ENCODE measurements at places on chromosomes 5 and 9.

DNA sequence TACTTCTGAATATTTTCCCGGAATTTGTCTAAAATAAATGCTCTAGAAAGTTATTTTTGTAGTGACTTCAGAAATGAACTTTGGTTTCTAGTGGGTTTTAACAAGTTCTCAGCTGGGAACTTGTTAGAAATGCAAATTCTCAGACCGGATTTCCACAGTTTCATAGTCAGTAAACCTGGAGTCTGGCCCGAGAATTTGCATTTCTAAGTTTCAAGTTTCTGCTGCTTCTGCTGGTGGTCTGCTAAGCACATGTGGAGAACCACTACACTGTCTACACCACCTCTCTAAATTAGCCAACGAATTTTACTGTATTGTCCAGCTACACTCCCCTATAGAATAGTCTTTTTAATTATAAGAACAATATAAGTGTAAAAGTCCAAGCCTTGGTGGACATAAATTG, 208.0 kb downstream of the CHSY3 start:
- DNase-seq, result no peak

DNA sequence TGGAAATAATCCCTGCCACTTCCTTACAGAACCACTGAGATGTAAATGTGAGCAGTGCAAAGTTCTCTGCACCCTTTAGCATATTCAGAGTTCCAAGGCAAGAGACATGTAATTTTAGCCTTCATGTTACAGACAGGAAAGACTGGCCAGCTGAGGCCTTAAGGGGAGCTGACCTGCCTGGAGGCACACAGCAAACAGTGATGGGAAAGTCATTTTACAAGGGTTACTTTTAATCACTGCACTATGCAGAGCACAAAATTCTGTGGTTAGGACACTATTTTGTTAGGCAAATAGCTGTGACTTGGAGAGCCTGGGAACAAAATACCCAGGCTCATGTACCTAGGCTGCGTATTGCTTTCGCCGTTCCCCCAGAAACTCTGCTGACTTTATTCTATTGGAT, 30.2 kb upstream of the TNIP1 start:
- no peak for DNase-seq

DNA sequence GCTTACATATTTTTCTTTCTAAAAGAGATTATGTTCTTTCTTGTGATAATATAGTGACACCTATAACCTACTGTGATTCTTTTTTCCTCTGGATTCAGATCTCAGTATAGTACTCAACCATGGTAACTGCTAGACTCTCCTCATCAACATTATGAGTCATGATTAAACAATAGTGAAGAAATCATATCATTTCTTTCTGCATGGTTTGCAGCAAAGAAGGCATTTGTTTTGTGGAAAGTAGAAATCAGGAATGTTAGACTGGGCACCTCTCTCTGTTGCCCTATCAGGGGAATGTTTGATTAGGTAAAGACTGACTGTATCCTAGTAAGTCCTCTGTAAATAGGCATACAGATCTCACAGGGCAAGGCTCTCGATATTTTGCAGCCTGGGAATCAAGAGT, 25.6 kb upstream of the SMC2 start:
- DNase-seq, result no peak

DNA sequence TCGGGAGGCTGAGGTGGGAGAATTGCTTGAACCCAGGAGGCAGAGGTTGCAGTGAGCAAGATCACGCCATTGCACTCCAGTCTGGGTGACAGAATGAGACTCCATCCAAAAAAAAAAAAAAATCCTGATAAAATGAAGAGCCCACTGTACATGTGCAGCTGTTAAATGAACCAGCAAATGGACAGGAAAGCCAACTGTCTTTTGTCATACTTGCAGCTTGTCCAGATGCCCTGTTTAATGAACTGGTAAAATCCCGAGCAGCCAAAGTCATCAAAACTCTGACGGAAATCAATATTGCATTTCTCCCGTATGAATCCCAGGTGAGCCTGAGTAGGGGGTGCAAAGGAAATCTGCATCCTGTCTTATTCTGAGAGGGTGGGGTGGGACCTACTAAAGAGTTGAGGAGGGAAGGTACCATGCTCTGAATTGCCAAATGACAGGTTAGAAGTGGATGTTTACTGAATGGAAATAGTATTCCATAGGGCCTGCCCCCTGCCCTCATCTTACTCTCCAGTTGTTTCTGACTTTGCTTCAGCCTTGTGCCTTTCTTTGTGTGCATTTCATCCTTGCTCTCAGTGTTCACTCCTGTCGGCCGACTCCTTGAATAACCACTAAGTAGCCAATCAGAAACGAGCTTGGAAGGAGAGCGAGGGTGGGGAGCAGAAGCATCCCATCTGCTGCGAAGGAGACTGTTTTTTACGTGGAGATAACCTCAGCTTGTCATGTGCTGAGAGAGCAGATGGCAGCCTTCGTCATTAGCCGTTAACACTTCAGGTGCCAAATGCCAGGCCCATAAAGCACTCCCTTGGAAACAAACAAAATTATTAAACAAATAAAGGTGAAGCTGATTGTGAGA, 45.7 kb upstream of the CFAP157 start:
- DNase-seq, result no peak

DNA sequence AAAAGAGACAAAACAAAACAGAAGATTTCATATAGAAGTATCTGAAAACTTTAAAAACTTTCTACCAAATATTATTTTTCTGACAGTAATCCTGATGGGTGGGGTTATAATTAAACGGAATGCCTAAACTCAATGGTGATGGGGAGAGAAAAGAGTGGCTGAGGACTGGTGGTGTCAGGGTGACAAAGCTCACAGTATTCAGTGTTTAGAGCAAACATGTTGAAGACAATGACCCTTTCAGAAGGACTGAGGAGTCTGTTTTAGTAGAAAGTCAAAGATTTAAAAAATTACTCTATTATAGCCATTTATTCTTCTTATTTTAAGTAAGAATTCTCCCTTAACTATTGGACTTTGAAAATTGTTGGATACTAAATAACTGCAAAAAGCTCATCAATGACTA, 1144.0 kb downstream of the TAF11L14 start:
- DNase-seq, result no peak

GRCh38 chr9:131839281-131840084, 99.6 kb upstream of the RAPGEF1 start:
- DNase-seq, result peak; percentile 15

DNA sequence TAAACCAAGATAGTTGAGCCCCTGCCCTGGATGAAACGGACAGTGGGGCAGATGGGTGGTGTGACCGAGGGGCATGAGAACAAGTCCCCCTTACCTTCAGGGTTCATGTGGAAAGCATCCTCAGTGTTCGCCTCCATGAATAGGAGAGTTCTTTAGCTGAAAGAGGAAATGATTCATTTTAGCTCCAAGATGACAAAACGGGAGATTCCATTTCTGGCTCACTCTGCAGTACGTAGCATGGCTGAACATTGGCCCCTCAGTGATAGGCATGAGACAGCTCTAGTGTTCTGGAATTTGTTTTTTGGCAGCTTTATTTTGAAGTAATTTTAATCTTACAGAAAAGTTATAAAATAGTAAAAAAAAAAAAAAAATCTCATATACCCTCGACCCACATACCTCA, 70.2 kb upstream of the AGXT2 start:
- DNase-seq, result no peak

GRCh38 chr9:14515049-14515448, 178.2 kb downstream of the ZDHHC21 start:
- no peak for DNase-seq

GRCh38 chr5:35377653-35378052, 147.4 kb upstream of the PRLR start:
- no peak for DNase-seq

DNA sequence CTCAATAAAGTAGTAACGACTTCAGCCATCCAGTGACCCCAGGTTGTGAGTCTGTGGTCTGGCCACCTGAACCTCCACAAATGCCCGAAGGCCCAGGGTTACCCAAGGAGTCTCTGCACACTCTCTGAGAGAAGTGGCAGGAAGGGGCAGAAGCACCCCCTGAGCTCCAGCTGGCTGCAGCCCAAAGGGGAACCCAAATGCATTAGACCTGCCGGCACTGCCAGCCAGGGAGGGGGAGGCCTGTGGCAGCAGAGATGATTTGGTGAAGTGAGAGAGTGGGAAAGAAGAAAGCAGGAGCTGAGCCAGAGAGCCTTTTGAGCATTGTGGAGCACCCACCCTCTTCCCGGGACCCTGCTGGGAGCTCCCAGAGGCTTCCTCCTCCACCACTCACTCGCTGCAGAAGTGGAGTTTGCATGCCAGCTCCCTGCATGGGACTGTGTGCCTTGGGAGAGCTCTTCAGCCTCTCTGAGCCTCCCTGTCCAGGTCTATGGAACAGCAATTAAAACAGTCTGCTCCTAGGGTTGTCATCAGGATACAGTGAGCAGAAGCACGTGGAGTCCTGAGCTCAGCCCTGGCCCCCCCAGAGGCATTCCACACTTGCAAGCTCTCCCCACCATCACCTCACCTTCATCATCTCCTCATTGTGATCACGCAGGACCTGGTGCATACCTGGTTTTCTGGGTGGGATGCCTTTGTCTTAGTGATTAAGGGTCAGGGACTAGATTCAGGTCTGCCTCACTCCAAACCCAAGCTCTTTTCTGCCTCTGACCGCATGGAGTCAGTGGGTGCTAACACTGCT, 13.8 kb upstream of the ANGPTL2 start:
- no peak for DNase-seq

DNA sequence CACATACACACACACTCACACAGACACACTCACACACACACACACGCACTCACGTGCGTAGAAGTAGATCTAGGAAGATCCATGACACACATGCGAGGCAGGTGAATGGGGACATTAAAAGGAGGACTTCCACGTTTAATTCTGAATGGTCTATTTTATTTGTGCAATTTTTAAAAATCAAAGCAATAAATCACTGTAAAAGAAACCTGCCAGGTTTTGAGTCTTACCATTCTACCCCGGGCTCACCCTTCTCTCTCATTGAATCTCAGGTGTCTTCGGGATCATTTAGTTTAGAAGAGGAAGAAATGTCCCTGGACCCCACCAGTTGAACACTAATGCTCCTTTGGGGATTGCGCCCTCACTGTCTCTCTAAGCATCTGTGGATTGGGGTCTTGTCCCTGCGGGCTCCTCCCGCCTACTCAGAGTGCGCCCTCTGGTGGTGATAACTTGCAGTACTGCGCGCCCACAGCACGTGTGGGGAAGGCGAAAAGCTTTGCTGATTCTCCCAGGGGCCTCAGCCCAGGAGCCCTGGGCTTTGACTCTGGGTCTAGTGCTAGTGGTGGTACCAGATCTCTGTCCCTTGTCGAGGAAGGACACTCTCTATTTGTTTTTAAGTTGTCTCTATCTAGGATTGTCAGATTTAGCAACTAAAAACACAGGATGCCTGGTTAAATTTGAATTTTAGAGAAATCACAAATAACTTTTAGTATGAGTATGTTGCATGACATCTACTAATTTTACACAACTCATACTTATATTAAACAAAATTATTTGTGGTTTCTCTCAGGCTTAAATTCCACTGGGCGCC, 34.8 kb downstream of the BOD1 start:
- DNase-seq, result no peak

DNA sequence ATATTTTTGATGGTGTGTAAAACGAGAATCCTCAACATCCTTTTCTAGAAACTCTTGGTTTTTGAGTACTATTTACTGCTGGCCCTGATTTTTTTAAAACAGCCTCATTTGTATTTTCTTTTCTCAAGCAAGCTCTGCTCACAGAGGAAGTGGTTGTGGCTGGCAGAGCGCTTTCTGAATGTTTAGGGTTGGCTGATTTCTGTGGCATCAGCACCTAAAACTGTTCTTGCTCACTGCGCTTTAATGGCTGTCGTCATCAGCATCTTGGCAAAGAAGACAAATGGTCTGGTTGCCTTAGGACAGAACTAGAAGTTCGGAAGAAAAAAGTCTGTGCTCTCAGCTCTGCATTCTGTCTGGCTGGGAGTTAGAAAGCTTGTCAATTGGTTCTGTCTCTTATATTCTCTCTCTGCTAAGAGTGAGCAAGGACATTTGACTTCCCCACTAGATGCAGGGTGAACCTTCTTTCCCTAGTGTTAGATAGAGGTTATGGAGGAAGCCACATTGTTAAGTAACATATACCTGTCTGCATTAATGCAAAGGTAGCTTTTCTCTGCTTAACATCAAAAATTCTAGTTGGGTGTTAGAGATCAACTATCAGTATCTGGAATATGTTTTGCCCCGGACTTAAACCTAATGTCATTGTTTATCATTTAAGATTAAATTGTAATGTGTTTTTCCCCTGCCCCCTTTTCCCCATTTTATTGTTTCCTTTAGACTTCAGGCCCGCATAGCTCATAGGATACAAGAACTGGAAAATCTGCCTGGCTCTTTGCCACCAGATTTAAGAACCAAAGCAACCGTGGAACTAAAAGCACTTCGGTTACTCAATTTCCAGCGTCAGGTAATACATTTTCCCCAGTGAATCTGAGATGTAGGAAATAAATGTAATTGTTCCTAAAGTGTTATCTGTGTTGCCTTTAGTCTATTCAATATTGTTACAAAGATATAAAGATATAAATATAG, 39.0 kb downstream of the SMARCA2 start:
- peak; percentile 35 for DNase-seq

DNA sequence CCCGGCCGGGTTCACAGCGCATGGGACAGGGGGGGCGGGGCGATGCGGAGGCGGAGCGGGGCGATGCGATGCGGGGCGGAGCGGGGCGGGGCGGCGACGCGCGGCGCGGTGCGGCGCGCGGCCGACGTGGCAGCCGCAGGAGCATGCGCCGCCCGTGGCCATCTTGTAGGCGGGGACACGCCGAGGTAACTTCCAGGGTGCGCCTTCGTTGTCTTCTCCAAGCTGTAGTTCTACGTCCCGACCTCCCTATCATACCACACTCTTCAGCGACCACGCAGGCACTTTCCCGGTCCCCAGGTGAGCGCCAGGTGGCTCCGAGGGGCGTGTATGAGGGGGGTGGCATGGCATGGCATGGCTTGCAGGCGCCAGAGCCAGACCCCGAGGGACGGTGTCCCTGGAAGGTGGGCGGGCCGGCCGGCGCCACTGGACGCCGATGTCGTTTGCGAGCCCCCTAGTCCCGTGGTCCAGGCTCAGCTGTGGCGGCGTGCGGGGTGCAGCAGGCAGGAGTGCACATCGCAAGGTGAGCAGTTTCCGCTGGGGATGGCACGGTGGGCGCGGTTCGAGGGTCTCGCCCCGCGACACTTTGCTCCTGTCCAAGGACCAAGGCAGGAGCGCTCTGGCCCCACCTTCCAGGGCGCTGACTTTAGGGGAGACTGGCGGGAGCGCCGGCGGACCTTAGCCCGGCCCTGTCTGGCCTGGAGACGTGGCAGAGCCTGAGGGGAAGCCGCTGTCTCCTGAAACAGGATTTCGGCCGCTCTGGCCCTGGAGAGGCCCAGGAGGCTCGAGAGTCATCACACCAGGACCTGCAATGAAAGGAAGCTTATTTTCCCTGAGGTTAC, at the start of gene PRRC1:
TSS of gene PRRC1 (plus strand) at position 161 of the 839 bp plus-strand sequence. CDS start 5,840 bp downstream, outside the sequence.
- DNase-seq, result peak; percentile 68

GRCh38 chr9:137220317-137221094, 1.5 kb downstream of the RNF208 start:
- no peak for DNase-seq

- DNase-seq, result no peak
These were observed 593.8 kb downstream of the CDK5RAP2 start for GRCh38 chr9:119986205-119986604.

GRCh38 chr9:114889802-114890224, 40.6 kb downstream of the TNFSF8 start:
- DNase-seq, result no peak

GRCh38 chr5:95712347-95712958, 18.7 kb upstream of the RHOBTB3 start:
- no peak for DNase-seq

All from activated CD4-positive, alpha-beta T cell treated with anti-CD3 and anti-CD28 coated beads for 1 hour (primary cell).